ENCODE measurements at places on chromosomes 1 and 21. TPM values are rescaled to one million over a fixed set of nuclear protein-coding genes. Genes with fewer than 3 reads are reported as not detected.

- no peaks in the 10 kb centered on the region for H3K36me3 ChIP-seq
- H3K27ac ChIP-seq: no peak overlapping the region
- no peak overlapping the region for H3K4me3 ChIP-seq
- DNase-seq: no peak
- H3K4me1 ChIP-seq: no peaks in the 10 kb centered on the region
- H3K27me3 ChIP-seq: no peaks in the 10 kb centered on the region
Observed at GRCh38 chr1:36851087-36851486, 183.2 kb downstream of the GRIK3 start.

Gene FAM72C
- total RNA-seq: not detected

Gene PLK3
- 84.3 TPM for total RNA-seq

Gene C1orf226
- total RNA-seq: 4.4 TPM
